Regular cardiac myocyte (primary cell): ENCODE measurements at places on chromosomes 6 and 20. TPM values are rescaled to one million over a fixed set of nuclear protein-coding genes. Genes with fewer than 3 reads are reported as not detected.

Gene MRPS26
- 35.5 and 56.7 TPM in 2 replicates for total RNA-seq

Gene USP49
- 1.3 and 2.8 TPM in 2 replicates for total RNA-seq

Gene BPI
- 0.28 TPM in 1 of 2 replicates, not detected in the other for total RNA-seq

Gene PTK6
- under 0.01 TPM in 1 of 2 replicates, not detected in the other for total RNA-seq

Gene TCP11
- 0.19 and 0.56 TPM in 2 replicates for total RNA-seq

Gene SLC44A4
- not detected in 2 replicates for total RNA-seq

Gene SAPCD1
- total RNA-seq: 0.19 and 0.85 TPM in 2 replicates

Gene RAB44
- total RNA-seq: under 0.01 TPM in 2 replicates

Gene MEI4
- total RNA-seq: not detected in 2 replicates

Gene C6orf58
- total RNA-seq: 0.19 TPM in 1 of 2 replicates, not detected in the other

Gene SLC22A3
- total RNA-seq: 1.7 and 2.3 TPM in 2 replicates

Gene OPRL1
- total RNA-seq: 0.19 and 2.0 TPM in 2 replicates

Gene C6orf141
- 0.28 TPM in 1 of 2 replicates, not detected in the other for total RNA-seq

Gene CDK5RAP1
- total RNA-seq: 17.2 and 23.4 TPM in 2 replicates

Gene GGT7
- total RNA-seq: 10.0 and 15.8 TPM in 2 replicates

Gene TNFRSF6B
- 2.7 and 8.7 TPM in 2 replicates for total RNA-seq

Gene DCBLD1
- total RNA-seq: 47.6 and 57.9 TPM in 2 replicates

Gene PARD6B
- total RNA-seq: 0.96 and 1.7 TPM in 2 replicates

Gene NRSN1
- total RNA-seq: not detected in 2 replicates

Gene ME1
- total RNA-seq: 9.9 and 11.3 TPM in 2 replicates

Gene ARFRP1
- 31.6 and 41.6 TPM in 2 replicates for total RNA-seq

Gene GTF2H4
- 7.3 and 13.8 TPM in 2 replicates for total RNA-seq

Gene STX11
- 2.3 and 3.1 TPM in 2 replicates for total RNA-seq

Gene TAGAP
- not detected in 2 replicates for total RNA-seq

Gene WFDC12
- total RNA-seq: 0.28 TPM in 1 of 2 replicates, not detected in the other

Gene DLK2
- total RNA-seq: 0.19 and 0.28 TPM in 2 replicates

Gene GRM1
- under 0.01 TPM in 2 replicates for total RNA-seq

Gene PPP1R11
- 13.5 and 16.9 TPM in 2 replicates for total RNA-seq

Gene BIRC7
- under 0.01 and 0.28 TPM in 2 replicates for total RNA-seq

Gene NT5E
- 306 and 439 TPM in 2 replicates for total RNA-seq

Gene GHRH
- not detected in 2 replicates for total RNA-seq

Gene WFDC2
- total RNA-seq: not detected in 2 replicates

Gene POPDC3
- 5.8 and 11.3 TPM in 2 replicates for total RNA-seq
